Heart left ventricle (tissue), 16 donors: ENCODE measurements at places on chromosomes 5 and 9. TPM values are rescaled to one million over a fixed set of nuclear protein-coding genes. Genes with fewer than 3 reads are reported as not detected.

DNA sequence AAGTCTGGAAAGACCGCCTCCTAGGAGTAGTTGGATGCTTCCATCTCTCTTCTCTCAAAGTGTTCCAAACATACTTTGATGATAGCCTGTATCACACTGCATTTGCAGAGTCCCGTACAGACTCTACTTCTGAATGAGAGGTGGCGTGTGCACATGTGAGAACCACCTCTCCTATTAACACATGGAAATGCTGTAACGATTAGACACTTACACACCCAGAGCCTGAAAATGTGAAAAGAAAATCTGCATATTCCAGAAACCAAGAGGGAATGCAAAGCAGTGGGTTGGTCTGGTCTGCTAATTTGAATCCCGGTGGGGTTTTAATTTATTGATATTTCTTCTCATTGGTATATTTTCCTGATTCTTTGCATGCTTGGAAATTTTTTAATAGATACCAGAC, 10.5 kb downstream of the UGCG start:
- DNase-seq = no peak

DNA sequence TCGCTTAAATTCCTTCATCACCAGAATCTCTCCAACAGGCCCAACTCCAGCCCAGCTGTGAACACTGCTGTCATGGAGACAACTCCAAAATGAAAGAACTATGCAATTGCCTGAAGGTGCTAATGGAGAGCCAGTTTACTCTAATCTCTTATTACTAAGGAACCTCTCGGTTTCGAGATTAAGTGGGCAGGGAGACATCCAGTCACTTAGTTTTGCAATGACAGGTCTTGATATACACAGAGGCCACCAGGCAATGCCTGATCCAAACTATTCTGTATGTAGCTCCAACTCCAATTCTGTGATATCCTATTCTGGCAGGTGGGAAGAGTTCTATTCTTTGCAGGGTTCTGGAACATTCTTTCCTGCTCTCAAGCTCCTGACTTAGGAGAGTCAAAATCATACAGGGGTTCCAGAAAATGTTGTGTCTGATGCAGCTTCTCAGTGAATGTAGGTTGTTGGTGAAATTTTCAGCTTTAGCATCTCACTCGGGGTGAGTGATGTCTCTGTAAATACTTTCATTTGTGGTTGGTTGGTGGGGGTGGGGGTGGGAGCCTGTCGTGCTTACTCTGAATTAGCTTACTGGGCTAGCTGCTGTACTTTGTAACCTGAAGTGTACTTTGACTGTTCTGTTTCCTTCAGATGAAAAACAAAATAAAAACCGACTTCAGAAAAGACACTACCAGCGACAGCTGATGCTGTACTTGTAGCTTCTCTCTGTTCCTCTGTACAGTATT, 170.9 kb downstream of the PALM2AKAP2 start:
- DNase-seq = no peak

GRCh38 chr5:113546703-113547183, 33.2 kb downstream of the YTHDC2 start:
- no peak for DNase-seq

PCA3 gene
- polyA plus RNA-seq = not detected

GRCh38 chr9:136485049-136486045, 2.5 kb upstream of the SEC16A start:
- DNase-seq = peak; percentile 79

PLAC8L1 gene
- not detected for polyA plus RNA-seq

PRELID2 gene
- polyA plus RNA-seq = 1.2 TPM

- DNase-seq = no peak
Measured at GRCh38 chr9:134532084-134532483, 109.5 kb upstream of the COL5A1 start.

- DNase-seq = no peak
Measured at GRCh38 chr5:129459450-129459776, 685 bp upstream of the ADAMTS19 start.

DNA sequence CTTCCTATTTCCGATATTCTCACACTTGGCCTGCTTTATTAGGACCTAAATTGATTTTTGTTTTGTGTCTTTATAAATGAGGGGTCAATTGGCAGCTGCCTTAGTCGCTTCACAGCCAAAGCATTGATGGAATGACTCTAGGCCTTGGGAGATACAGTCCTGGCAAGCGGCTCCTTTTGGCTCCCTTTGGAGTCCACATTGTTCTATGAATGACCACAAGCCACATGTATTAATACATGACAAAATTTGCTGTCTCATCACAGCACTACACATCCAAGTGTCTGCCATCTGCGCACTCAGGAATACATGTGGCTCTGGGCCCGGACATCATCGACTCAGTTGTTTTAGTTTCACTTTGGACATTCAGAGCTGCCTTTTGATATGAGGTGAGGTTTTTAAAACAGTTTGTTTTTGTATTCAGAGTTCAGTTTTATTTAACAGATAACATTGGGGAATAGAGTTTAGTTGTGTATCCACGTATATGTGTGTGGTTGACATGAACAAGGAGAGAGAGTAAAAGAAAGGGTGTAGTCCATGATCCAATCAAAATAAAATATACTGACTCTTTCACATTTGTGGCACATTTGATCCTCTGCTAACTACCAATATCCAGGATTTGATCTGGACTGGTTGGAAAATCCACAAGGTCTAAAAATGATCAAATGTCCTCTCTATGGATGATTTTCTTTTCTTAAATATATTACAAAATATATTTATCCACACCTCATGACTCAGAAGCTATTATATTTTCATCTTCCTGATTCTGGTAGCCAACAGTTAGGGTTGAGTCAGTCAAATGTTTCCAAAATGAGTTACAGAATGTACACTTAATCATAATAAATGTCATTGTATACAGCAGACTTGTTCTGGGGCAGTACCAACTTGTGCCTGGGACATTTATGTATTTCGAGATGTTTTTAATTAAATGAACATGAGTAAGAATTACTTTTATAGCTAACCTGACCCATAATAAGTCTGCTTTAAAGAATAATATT, 114.0 kb upstream of the MTAP start:
- DNase-seq = no peak

DNA sequence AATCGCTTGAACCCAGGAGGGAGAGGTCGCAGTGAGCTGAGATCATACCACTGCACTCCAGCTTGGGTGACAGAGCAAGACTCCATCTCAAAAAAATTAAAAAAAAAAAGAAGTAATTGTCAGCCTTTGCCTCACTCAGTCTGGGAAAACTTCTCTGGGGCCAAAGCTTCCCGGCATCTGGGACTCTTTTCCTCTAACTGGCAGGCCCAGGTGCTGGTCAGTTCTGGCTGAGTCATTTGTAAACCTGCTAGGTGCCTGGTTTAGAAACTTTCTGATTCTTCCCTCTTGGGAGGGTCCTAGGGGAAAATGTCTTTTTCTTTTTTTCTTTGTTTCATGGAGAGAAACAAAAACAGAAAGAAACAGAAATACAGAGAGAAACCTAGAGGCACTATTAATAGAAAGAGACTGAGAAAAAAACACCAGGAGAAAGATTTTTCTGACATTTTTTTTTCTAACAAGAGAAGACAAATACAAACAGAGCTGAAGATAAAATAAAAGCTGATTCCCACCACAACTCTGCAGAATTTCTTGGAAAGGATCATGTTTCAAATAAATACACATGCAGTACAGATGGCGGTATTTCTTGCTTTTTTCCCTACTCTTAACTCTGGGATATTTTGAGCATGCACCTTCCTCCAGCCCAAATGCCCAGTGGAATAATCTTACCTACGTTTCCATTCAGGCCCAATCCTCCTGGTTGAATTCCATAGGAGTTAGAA, 22.1 kb upstream of the UBAP2 start:
- no peak for DNase-seq

DNA sequence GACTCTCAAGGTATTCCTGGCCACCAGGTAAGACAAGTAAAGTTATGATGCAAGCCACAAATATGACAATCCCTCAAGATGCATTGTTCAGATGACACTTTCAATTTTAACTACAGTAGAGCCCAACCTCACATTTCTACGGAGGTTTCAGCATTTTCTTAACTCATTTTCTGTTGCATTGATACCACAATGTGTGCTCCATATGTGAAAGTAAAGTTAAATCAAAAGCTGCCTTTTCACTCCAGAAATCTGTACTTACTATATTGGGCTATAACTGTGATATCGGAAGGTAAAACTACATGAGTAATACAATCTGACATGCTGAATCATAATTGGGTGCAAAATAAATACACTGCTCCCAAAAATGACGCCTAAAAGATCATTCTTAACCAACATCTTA, 333.6 kb upstream of the MEF2C start:
- no peak for DNase-seq
